ENCODE measurements at places on chromosomes 1 and 21. TPM values are rescaled to one million over a fixed set of nuclear protein-coding genes. Genes with fewer than 3 reads are reported as not detected.

OR2T33 gene
- not detected for total RNA-seq

ADGRB2 gene
- 1.3 TPM for total RNA-seq

IGSF9 gene
- total RNA-seq: not detected

CD101 gene
- 3.9 TPM for total RNA-seq

ATP1B1 gene
- 46.9 TPM for total RNA-seq

OR2T29 gene
- total RNA-seq: not detected

DCST2 gene
- 4.4 TPM for total RNA-seq

DNM3 gene
- 5.1 TPM for total RNA-seq

SGIP1 gene
- total RNA-seq: 6.6 TPM

CNKSR1 gene
- 28.2 TPM for total RNA-seq

TMPRSS15 gene
- total RNA-seq: not detected

NOTCH2 gene
- total RNA-seq: 148 TPM

SPATC1L gene
- total RNA-seq: 1.6 TPM

CIART gene
- total RNA-seq: 7.4 TPM

TMPRSS2 gene
- total RNA-seq: not detected

NAV1 gene
- total RNA-seq: 22.7 TPM

KRTAP13-3 gene
- not detected for total RNA-seq

TRNP1 gene
- total RNA-seq: 1.6 TPM

IER5 gene
- 19.7 TPM for total RNA-seq

RNF186 gene
- 4.3 TPM for total RNA-seq

TDRD5 gene
- 3.9 TPM for total RNA-seq

PPFIA4 gene
- total RNA-seq: 0.80 TPM

CELA3B gene
- not detected for total RNA-seq

SUSD4 gene
- 16.7 TPM for total RNA-seq

CSF3R gene
- 28.8 TPM for total RNA-seq

KMO gene
- total RNA-seq: 4.3 TPM

GRIK3 gene
- total RNA-seq: 4.6 TPM

SPRR2E gene
- not detected for total RNA-seq

PDC gene
- total RNA-seq: not detected

Data from breast epithelium (tissue), 4 donors.